Activated CD4-positive, alpha-beta T cell treated with anti-CD3 and anti-CD28 coated beads, Interleukin-2, amount 50 U/mL, for 24 hours (primary cell): ENCODE measurements at places on chromosomes 16 and 17.

DNA sequence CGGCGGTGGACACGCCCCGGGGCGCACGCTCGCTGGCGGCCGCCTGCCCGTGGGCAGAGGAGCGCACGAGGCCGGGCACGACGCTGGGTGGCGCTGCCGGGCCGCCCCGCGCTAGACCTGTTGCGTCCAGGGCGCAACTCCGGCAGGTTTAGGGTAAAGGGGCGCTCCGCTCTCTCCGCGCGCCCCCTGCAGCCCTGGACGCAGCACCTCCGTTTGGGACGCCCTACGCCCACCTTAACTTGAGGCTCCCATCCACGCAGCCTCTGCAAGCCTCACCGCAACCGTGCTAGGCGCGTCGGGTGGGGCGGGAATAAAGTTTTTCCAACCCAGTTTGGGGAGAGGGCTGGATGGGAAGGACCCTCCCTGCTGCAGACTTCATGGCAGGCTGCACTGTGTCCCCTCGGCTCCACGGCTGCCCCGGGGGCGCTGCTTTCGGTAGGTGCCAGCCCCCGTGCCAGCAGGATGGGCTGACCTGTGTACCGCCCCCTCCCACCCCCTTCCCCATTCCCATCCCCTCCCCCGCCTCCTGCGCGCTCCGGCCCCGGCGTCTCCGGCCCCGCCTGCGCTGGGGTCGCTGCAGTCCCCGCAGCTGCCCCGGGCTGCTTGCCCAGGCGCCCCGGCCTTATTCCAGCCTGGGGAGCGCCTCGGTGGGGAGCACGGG, at the start of gene SYT17:
Gene SYT17, plus strand, starts transcription at position 531 of the 661 bp plus-strand sequence. CDS start 407 bp downstream, outside the sequence.
- no peak for DNase-seq

- DNase-seq, result no peak
These were observed 186.7 kb upstream of the HS3ST3A1 start for GRCh38 chr17:13788385-13788784.

DNA sequence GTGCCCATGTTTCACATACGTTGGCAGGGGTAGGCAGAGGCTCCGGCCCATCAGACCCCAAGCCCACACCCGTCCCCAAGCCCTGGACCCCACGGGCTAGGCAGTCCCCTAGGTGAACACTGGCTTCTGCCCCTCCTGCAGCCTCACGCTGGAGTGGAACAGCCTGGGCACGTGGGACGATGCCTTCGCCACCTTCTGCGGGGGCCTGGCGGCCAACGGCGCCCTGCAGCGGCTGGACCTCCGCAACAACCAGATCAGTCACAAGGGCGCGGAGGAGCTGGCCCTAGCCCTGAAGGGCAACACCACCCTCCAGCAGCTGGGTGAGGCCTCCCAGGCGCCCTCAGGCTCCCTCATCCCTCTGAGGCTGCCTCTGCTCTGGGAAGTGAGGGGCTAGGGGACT, 1.8 kb downstream of the LRRC45 start:
- no peak for DNase-seq

DNA sequence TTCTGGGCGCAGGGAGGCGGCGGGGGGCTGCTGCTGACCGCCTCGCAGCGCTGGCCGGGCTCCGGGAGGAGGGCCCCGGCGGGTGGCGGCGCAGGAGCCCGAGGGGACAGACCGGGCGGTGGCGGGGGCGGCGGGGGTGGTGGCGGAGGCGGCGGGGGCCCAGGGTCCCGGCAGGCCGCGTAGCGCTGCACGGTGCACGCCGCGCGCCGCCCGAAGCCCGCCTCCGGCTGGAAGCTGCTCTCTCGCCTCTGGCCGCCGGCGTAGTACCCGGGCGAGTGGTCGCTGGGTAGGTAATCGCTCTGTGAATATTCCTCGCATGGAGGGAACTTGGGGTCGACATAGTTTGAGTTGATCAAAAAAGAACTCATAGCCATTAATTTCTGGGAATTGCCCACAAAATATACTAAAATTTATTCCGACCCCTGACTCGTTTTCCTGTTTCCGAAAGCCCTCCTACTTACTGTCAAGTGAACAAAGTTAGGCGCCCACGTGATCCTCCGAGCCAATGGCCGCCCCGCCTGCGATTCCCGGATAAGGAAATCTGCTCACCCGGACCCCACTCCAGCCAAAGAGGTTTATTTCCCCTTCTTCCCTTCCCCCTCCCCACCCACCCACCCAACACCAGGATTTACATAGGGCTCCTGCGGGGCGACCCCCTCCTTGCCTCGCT, at the start of gene HOXB4:
Gene HOXB4, minus strand, starts transcription at position 405 of the 670 bp plus-strand sequence. Its CDS starts 31 bp downstream, at position 374.
- DNase-seq, result no peak

DNA sequence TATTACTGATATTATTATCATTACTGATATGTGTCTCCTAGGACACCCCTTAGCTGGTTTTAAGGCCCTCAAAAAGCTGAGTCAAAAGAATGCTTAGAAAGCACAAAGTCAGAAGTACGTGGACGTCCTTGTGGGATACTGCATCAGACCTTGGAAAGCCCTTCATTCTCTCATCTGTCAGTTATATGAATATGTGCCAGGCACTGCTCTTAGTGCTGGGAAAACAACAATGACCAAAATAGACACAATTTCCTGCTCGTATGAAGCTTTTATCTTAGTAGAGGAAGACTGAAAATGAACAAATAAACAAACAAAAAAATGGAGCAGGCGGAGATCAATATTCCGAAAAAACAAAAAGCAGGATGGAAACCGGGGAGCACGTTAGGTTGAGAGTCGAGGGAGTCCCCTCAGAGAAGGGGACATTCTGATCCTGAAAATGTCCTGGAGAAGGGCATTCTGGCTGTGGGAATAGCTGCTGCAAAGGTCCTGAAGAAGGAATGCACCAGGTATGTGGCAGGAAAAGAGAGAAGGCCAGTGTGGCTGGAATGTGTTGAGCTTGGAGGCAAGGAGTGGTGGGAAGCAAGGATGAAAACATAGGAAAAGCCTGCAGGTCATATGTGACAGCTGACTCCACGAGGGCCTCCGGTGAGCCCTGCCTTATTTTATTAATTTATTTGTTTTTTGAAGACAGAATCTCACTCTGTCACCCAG, 15.5 kb upstream of the TMEM94 start:
- no peak for DNase-seq

DNA sequence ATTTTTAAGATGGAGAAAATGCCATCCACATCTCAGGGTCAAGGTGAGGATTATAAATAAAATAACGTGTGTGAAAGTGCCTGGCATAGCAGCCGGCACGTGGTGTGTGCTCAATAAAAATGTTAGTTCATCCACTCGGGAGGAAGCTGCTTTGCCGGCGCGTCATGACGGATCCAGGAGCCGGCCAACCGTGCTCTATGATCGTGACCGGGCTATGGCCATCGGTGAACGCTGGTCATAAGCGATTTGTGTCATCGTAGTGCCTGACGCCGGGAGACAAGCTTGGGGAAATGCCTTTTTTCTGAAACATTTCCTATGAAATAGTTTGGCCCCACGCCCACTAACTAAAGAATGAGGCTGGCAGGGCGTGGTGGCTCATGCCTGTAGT, 74.0 kb downstream of the CMC2 start:
- no peak for DNase-seq

GRCh38 chr16:79278506-79278905, 322.0 kb downstream of the MAF start:
- peak; percentile 65 for DNase-seq

- no peak for DNase-seq
These were observed 467.7 kb downstream of the SOX9 start for GRCh38 chr17:72588561-72588960.

DNA sequence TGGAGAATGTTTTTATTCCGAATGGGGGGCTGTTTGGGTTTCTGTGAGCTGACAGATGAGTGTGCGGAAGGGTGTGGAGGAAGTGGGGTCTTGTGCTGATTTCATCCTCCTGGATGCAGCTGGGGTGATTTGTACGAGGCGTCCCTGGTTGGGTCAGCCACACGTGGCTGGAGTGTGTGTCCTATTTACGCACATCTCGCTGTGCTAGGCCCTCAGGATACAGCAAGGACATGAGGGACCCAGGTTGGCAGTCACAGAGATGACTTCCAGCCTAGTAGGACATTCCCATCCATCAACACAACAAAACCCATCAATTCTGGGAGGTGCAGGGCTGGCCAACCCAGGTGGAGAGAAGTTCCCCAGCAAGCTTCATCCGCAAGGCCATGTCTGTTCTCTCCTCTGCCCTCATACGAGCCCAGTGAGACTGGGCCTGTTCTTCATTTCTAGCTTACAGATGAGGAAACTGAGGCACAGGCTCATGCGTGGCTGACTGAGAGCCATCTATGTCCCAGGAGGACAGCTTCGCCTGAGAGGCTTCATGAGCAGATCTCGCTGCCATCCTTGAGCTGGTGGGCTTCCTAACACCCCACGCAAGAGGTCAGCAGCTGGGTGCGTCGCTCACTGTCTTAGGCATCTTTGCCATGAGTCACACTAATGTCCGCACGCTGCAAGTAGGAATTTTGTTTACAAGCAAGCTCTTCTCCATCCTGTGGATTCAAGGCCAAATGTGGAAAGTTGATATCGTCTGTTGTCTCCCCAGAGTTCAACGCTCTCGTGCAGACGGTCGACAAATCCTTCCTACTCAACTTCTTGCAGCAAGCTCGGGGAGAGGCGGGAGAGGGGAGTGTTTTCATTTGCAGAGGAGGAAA, 24.4 kb downstream of the IRF8 start:
- DNase-seq, result no peak
